Dermis blood vessel endothelial cell (primary cell): ENCODE measurements at places on chromosomes 1 and 21.
A peak's percentile ranks its signal among the peaks of the same experiment; 100 is the strongest.

GRCh38 chr21:46081862-46082712 lies 15.8 kb upstream of the COL6A2 start:
- DNase-seq: no peak

DNA sequence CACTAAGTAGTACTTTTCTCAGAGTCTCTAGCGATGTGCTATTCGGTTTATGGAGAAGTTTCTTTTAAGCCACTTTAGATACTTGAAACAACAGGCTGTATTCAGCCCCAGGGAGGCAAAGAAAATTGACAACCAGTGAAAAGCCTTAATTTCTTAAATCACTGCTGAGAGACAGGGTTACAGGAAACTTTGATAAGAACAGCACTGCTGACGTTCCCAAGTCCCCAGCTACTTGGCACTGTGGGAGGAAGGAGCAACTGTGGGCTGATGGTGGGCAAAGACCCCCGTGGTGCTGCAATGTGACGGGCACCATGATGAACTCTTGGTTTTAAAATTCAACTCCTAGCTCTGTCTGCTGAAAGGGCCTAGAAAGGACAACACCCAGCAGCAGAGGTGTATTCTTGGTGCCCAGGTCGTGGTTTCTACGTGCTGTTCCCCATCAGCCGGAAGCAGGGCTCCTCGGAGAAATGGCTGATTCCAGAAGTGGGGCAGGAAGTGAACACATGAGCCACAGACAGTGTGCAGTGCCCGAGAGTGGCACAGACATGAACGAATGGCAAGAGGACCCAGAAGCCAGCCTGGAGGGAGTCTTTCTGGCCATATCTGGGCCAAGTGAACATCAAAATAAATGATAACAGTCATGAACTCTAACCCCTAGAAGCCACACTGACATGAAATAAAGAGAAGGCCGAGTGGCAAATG lies 5.3 kb downstream of the PTTG1IP start:
- peak; percentile 51 for DNase-seq

GRCh38 chr1:20325844-20326420 lies 35.3 kb downstream of the VWA5B1 start:
- DNase-seq: no peak

DNA sequence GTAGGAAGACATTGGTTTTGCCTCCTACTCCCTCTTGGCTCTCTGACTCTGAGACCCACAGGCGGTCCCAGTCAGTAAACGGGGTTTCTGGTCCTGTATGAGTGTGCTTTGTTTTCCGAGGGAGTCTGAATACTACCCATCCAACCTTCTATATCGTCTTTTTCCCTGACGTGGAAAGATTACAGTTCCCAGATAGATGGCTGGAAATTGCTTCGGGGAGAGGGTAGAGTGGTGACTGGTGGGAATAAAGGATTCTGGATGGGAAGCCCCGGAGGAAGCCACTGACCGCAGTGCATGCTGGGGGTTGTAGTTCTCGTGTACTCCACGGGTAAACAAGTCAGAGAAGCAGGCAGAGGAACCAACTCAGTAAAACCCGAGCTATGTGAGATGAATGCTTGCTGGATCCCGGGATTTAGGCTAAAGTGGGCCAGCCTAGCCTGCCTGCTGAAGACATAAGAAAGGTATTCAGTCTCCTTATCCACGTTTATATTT lies 66.2 kb upstream of the IRF2BP2 start:
- DNase-seq: peak; percentile 82

DNA sequence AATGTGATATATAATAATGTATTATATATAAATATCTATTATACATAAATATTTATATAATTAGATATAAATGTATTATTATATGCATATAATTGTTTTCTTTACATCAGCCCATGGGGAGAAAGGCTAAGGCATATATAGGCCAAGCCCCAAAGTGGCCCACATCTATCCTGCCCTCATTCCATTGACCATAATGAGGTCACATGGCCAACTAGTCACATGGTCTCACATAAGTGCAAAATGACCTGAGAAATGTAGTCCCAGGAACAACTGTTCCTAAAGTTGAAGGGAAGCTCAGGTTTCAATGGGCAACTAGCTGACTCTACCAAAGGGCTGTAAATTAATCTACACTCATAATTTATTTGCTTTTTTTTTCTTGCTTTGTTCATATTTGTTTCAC lies 14.5 kb upstream of the CCDC185 start:
- no peak for DNase-seq

- DNase-seq: no peak
Observed at GRCh38 chr1:20233866-20234265, 47.5 kb upstream of the PLA2G2C start.

DNA sequence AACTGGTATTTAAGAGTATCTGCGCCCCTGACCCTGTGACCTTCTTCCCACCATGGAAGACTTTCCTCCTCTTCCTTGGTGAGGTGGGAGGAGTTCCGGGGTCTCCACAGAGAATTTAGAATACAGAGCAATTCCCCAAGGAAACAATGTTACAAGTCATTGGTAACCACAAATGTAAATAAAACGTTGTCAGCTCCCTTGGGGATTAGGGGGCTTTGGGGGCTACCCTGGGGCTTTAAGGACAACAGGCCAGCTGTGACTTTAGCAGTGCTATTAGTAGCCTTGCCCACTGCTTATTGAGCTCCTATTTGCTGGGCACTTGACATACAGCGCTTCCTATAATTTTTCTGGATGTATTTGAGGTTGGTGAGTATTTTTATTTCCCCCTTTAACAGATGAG lies 69.0 kb downstream of the IGSF21 start:
- DNase-seq: no peak

- DNase-seq: no peak
Observed at GRCh38 chr1:15690317-15690716, 6.2 kb downstream of the PLEKHM2 start.

DNA sequence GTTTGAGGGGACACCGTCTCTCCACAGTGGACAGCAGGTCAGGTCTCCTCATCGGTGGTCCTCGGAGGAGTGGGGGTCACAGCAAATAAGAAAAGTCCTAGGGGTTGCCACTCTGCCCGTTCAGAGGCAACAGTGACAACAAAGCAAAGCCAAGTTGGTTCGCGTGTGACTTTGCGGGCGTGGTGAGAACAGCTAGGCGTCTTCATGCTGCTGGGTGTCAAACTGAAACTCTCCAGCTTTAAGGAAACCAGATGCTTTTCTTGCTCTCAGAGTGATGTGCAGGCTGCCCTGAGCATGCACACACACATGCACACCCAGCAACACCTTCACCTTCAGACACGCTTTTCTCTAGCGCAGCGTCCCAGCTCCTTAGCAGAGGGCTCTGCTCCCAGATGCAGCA lies 70.1 kb upstream of the ARHGEF16 start:
- no peak for DNase-seq

DNA sequence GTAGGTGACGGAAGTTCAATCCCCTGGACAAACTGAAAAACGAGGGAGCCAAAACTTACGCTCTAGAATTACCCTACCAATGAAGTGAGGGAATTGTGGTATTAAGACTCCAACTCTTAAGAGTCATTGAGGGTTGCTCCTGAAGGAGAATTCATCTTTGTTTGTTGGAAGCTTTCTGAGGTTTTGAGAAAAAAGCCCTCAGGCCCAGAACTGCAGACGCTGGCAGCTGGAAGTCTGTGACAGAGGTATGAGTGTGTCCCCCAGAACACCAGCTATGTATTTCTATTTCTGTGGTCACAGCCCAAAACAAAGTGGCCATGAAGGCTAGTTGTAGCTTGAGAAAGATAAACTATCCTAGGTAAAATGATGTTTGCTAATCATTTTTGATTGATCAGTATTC lies 438.8 kb upstream of the B3GALT2 start:
- no peak for DNase-seq

GRCh38 chr1:118954301-118954905 lies 33.7 kb downstream of the TBX15 start:
- no peak for DNase-seq

DNA sequence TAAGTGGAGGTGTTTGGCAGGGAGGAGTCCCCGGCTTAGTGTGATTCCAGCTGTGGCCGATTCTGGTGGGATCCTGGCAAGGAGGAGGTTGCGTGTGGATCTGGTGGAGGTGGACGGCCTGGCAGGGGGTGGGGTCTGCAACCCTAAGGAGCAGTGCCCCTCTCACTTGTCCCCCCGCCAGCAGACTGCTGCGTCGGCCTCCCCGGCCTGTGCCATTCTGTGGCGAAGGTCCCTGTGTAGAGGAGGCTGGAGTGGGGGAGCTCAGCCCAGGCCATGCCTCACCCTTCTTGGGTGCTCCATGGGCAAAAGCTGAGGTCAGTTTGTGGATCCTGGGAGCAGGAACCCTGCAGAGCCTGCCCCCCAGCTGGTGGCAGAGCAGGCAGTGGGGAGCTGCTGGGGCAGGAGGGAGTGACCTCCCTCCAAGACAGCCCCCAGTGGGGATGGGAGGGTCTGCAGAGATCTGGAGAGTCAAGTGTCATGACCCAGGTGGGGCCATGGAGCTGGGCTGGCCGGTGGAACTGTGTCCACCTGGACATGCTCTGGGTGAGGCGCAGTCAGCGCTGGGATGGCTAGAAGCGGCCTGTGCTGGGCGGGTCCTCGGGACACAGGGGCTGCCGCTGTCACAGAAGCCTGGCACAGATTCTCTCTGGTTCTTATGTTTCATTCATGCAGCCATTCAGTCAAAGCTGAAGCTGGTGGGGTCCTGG lies 5.3 kb downstream of the MIB2 start:
- DNase-seq: no peak
